Stimulated activated CD8-positive, alpha-beta memory T cell treated with anti-CD3 and anti-CD28 coated beads, Interleukin-4, amount 100 ng/mL, for 1 hour (primary cell): ENCODE measurements at places on chromosomes 5 and 9.

GRCh38 chr9:97109194-97109811 is 70.4 kb upstream of the CTSV start:
- DNase-seq = no peak

GRCh38 chr9:137581361-137582285 is 2.9 kb upstream of the DPH7 start:
- no peak for DNase-seq

DNA sequence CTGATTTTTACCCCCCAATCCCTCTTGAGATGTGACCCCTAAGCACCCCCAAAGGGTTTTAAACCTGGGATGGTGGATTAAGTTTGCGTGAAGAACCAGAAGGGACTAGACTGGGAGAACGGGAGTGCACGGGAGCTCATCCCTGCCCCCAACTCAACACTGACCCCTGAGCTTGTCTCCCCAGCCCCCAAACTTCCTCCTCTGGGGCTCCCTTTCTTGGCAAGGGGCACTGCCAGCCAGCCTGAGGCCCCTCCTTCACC is 5.0 kb upstream of the SET start:
- DNase-seq = no peak

GRCh38 chr5:66898241-66898995 is 298.2 kb downstream of the CD180 start:
- DNase-seq = no peak
